ENCODE measurements at places on chromosomes 5 and 9. TPM values are rescaled to one million over a fixed set of nuclear protein-coding genes. Genes with fewer than 3 reads are reported as not detected.

DNA sequence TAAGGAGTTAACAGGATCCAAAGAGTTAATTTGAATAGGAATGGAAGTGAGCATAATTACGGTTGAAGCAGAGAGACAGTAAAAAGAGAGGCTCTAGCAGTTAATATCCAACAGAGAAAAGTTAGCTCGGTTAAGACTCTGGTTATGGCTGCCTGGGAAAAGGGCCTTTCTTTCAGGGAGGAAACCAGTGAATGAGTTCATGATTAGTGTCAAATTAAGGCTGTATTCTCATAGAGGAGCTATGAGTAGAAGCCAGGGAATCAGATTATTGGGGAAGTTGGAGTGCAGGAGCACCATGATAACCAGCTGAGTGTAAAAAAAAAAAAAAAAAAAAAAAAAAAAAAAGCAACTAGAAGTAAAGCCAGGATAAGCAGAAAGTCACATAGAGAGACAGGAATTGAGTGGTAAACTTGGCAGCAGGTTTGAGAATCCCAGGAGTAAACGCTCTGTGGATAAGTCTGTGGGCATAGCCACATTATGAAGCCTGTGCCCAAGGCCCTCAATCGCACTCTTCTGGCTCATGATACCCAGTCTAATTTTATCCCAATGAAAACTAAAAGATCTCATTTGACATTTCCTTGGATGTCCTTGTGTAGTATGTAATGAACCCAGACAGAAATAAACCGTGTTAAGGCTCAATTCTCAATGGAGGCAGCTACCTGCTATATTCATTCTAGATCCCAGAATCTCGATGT lies 372.6 kb upstream of the MPDZ start:
- no peak for DNase-seq

Gene SLC6A19
- 295 TPM for polyA plus RNA-seq

Gene CDH18
- polyA plus RNA-seq = 1.1 TPM

- DNase-seq = no peak
These were observed 92.1 kb upstream of the ERBIN start for GRCh38 chr5:65834306-65834705.

GRCh38 chr9:137007816-137008270 lies 11.5 kb upstream of the CLIC3 start:
- no peak for DNase-seq

GRCh38 chr5:117266280-117266679 lies 691.7 kb upstream of the SEMA6A start:
- DNase-seq = no peak

Gene PRDM12
- polyA plus RNA-seq = 0.04 TPM

Gene NOXA1
- polyA plus RNA-seq = 11.8 TPM

- no peak for DNase-seq
These were observed 26.4 kb upstream of the NSMF start for GRCh38 chr9:137485343-137486140.

- DNase-seq = peak; percentile 92
These were observed 1.2 kb upstream of the GCNT4 start for GRCh38 chr5:75053304-75054133.

Gene C9orf152
- 7.6 TPM for polyA plus RNA-seq

Gene RNF180
- 5.6 TPM for polyA plus RNA-seq

Gene SOHLH1
- polyA plus RNA-seq = not detected

Gene ITK
- polyA plus RNA-seq = 1.5 TPM

DNA sequence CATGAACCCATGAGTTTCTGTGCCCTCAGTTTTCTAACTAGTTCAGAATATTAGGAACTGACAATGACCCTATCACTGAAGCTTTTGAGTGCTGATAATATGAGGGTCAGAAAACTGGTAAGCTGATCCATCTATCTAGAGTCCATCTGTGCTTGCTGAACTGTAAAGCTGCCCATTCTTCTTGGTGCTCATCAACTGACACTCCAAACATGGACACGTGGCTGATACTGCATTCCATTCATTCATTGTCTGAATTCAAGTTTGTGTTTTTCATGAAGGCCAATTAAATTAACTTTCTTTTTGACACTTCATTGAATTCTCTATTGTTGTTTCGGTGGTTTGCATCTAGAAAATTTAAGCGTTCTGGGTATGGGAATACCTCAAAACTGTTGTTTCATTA lies 17.6 kb downstream of the NREP start:
- no peak for DNase-seq

GRCh38 chr9:92897323-92897722 lies 19.5 kb upstream of the ZNF484 start:
- DNase-seq = no peak

Gene ASPN
- polyA plus RNA-seq = 40.3 TPM

DNA sequence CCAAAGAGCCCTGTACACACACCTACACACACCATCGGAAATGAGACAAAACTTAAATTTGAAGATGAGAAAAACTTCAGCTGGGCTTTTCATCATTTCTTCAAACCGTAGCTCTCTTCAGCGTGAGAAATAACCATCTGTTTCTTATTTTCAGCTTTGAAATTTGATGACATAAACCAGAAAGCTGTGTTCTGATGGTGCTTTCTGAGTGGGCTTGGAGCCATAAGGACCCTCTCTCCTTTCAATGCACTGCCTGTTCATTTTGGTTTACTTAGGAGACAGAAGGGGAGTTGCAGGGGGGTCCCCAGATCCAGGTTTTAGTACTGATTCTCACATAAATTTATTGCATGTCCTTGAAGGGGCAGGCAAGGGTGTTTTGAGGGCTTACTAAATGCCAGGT lies 9.5 kb downstream of the FBXO10 start:
- DNase-seq = no peak

Gene LCN15
- 14.0 TPM for polyA plus RNA-seq

- DNase-seq = peak; percentile 34
These were observed 9.1 kb downstream of the DIPK1B start for GRCh38 chr9:136721339-136722092.

DNA sequence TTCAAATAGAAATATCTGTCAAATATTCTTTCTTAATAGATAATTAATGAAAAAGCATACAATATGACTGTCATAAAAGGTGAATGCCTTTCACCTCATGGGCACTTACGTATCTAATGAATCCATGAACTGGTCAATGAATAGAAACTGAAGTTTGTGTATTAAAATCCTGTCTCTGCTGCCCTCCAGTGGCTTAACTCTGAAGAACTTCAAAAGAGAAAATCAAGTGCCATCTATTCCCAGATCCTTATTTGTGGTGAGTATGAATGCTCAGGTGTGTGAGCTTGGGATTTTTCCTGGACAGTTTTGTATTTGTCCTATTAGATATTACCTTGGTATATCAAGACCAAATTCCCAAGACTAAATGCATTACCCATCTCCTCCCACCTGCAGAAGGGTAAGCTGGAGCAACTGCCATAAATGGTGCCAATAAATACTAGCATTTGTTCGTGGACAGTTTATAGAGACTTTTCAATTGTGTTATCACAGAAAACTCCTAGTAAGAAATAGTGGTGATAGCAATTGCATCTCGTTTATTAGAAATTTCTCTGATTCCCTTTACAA lies 44.0 kb upstream of the SVEP1 start:
- DNase-seq = peak; percentile 35

DNA sequence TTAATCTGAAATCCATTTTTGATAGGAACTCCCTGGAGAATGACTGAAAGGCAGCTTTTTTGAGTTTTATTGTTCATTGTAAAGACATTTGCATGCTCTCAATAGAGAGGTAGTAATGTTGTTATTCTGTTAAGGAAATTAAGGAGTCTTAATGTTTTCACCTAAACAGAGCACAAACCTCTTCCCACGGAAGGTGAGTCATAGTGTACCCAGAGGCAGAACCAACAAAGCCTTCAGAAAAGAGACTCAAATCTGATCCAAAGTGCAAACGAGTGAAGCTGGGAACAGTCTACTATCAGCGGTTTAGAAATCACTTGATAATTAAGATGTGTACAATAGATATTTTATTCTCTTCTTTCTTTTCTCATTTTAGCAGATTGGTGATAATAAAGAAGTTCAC lies 470.5 kb downstream of the PLK2 start:
- DNase-seq = no peak

DNA sequence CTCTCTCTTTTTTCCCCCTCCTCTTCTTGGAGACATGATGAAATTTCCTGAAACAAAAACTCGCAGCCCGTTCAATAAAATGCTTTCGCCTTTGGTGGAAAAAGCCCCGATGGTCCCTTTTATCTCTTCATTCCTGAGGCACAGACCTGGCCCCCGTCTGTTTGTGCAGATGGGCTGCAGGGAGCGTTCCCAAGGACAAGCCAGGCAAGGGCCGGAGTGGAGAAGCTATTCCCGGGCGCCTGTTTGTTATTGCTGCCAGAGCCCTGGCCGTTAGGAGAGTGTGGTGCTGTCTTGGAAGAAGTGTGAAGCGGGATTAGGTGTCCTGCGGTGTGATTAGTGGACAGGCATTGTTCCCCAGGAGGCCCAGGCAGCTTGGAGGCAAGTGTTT lies 71.9 kb downstream of the SMIM23 start:
- DNase-seq = no peak

DNA sequence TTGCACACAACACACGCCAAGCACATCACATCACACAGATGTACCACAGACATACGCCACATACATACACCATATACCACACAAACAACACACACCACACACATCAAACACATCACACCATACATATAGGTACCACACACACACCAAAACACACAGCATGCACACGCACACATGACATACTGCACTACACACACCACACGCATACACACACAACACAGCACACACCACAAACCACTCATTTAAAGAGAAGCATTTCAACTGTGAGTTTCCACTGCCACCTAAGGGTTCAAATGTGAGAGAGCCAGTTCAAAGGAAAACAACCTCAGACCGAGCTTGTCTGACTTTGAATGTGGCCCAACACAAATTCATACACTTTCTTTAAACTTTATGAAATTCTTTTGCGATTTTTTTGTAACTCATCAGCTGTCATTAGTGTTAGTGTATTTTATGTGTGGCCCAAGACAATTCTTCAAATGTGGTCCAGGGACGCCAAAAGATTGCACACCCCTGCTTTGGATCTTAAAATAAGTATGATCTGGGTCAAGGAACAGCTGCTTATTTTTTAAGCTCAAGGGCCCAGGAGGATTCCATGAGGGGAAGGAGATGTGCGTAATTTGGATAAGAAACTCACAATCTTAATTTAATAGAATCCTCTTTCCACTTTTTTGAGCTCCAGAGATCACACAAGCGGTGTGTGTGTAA lies 494.6 kb downstream of the GADD45G start:
- DNase-seq = peak; percentile 41

DNA sequence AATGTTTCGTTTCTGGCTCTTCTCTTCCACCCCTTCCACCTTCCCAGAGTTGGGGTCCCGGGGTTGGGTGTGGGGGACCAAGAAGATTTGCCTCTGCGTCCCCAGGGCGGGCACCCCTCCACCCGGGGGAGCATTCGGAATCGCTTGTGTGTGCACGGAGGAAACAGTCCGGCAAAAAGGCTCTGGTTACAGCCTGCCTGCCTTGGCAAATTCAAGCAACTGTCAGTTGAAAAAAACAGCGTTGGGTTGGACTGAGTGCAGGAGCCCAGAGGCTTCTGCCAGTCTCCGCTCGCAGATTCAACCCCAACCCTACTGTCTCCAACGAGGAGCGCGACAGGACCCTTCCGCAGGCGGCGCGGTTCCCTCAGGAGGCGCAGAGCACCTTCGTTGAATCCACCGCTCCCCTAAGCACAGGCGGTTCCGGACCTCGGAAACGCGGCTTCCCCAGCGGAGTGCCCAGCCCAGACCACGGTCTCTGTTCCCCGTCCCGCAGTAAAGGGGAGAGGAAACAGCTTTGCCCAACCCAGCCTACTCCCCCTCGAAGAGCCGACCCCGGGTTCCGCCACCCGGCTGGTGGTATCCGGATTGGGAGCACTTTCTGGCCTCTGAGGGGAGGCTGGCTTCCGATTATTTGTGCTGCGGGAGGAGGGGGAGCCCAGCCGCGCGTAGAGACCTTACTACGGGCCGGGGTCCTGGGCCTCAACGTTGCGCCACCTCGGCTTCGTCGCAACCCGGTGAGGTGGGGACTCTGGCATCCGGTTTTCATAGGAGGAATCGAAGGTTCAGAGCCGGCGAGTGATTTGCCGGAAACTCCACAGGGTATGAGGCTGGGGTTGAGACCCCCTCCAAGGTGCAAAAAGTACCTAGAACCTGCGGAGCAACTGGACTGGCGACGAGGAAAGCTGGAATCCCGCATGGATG lies 9.6 kb downstream of the LHX6 start:
- no peak for DNase-seq

DNA sequence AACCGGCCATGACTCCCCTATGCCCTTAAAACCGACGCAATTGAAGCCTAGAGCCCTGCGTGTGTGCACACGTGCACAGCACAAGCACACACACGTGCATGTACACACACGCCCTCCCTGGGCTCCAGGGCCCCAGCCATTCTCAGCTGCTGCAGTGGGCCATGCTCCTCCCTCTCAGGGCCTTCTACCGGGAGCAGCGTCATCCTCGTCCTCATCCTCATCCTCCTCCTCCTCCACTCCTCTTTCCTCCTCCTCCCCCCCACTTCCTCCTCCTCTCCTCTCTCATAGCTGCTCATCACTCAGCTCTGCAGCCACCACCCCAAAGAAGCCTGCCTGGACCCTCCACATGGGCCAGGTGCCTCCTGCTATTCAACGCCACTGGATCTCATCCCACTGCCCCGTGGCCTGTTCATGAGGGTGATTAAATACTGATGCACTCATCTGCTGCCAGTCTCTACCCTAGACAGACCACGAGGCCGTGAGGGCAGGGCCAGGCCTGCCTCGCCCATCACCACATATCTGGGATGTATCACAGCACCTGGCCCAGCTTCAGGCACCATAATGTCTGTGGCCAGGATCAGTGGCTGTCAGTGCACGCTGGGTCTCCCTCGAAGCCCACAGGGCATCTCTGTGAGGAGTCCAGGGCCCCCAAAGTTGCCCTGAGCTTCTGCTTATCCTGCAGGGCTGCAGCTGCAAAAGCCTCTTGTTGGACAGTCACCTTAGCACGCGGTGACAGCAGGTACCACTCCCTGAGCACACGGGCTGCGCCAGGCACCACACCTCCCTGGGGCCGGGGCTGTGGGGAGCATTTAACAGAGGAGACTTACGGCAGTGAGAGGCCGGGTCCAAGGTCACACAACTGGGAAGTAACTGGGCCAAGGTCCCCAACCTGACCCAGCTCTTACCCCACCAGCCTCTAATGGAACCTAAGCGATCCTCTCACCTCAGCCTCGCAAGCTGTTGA lies 9.8 kb downstream of the FAM78A start:
- DNase-seq = no peak

- no peak for DNase-seq
These were observed 3.8 kb downstream of the BRINP1 start for GRCh38 chr9:119365291-119366027.

- no peak for DNase-seq
These were observed 21.9 kb downstream of the ABITRAM start for GRCh38 chr9:108956022-108956630.

GRCh38 chr9:3331801-3332200 lies 194.0 kb downstream of the RFX3 start:
- no peak for DNase-seq

Measured in large intestine (tissue), 12 donors.